Colonic mucosa (tissue), 4 donors: ENCODE measurements at places on chromosomes 13 and 19. TPM values are rescaled to one million over a fixed set of nuclear protein-coding genes. Genes with fewer than 3 reads are reported as not detected.
A peak's percentile ranks its signal among the peaks of the same experiment; 100 is the strongest.

CXCL17 gene
- total RNA-seq: not detected

ACP4 gene
- total RNA-seq: not detected

DNA sequence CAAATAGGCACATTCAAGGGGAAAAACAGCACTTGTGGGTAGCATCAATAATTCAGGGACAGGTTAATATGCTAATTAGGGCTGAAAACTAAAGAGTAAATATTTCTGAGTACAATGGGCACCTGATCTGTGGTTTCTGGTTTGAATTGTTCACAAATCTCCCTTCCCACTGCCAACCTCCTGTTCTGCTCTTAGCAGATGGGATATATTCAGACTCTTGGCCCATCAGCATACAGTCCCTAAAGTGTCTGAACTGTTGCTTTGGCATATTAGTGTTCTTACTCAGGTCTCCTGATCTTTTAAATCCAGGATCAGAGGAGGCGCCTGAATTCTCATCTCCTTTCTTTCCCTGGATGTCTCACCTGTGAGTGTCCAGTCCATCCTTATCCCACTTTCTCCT lies 8.2 kb upstream of the LRCH1 start:
- H3K4me3 ChIP-seq: no peak overlapping the region
- no peak for DNase-seq
- no peak overlapping the region for H3K27ac ChIP-seq
- no peaks in the 10 kb centered on the region for H3K4me1 ChIP-seq
- H3K36me3 ChIP-seq: no peaks in the 10 kb centered on the region

GRCh38 chr13:44305286-44305685 lies 68.3 kb upstream of the SERP2 start:
- no peak for DNase-seq
- H3K36me3 ChIP-seq: no peaks in the 10 kb centered on the region
- H3K27me3 ChIP-seq: no peaks in the 10 kb centered on the region
- H3K27ac ChIP-seq: peak overlapping the region; percentile 37
- H3K4me1 ChIP-seq: peaks cover 15% of the 10 kb centered on the region

- H3K27ac ChIP-seq: no peak overlapping the region
- no peak overlapping the region for H3K4me3 ChIP-seq
- H3K4me1 ChIP-seq: no peaks in the 10 kb centered on the region
- H3K27me3 ChIP-seq: no peaks in the 10 kb centered on the region
- DNase-seq: no peak
- H3K36me3 ChIP-seq: no peaks in the 10 kb centered on the region
Measured at GRCh38 chr19:53224606-53225005, 30.1 kb downstream of the ZNF677 start.
